ENCODE measurements at places on chromosomes 12 and 14.
A peak's percentile ranks its signal among the peaks of the same experiment; 100 is the strongest.

- DNase-seq = peak; percentile 16
Measured at GRCh38 chr12:4807116-4807783, 87.0 kb downstream of the GALNT8 start.

- no peak for DNase-seq
Measured at GRCh38 chr12:71456316-71456715, 16.7 kb downstream of the LGR5 start.

- no peak for DNase-seq
Measured at GRCh38 chr14:82546401-82546800, 1012.7 kb upstream of the SEL1L start.

DNA sequence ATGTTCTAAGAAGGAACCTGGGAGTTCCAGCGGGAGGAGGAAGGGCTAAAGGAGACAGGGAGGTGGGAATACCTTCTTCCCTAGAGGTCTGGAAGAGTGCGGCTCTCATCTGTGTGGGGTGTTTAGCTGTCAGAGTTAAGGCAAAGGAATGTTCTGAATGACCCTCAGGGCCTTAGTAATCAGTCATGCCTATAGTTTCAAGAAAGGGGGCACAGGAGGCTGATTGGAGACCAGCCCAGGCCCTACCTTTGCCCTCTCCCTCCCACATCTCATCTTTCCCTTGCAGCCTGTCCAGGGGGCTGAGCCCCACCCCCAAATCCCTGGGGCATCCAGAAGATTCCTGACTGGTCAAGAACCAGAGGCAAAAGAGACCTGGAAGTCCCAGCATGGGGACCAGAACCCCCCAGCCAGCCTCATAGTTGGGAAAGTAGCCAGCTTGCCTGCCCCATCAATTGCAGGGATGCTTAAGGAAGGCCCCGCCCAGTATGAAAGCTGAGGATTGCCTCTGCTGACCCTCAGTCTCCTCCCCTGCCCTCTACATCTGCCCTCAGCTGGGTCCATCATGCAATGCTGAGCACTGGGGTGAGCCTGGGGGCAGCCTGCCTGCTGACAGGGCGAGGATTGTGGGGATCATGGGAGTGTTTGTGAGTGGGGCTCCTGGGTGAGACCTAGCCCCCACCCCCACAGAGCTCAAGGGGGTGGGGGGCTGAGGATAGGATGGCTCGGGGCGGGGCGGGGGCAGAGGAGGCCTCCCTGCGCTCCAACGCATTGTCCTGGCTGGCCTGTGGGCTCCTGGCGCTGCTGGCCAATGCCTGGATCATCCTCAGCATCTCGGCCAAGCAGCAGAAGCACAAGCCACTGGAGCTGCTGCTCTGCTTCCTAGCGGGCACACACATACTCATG is 1.8 kb downstream of the GPR162 start:
- DNase-seq = no peak

GRCh38 chr14:77221241-77221871 is 39.8 kb downstream of the TMEM63C start:
- DNase-seq = no peak

DNA sequence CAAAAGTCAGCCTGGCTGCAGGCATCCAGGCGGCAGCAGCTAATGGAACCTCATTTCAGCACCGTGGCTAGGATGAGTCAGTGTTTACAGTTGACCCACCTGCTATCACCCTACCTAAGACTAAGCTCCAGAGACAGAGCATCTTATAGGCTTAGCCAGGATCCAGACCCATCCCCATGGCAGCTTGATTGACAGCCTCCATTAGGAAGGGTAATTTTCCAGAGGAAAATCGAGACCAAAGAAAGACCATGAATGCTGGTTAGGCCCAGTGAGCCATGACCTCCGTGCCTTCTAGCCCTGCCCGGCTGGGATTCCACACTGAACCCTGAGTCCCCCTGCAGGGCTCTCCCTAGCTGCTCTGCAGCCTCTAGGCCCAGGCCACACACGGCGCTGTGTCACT is 38.7 kb downstream of the TUNAR start:
- DNase-seq = no peak
